ENCODE measurements at places on chromosomes 4 and X. TPM values are rescaled to one million over a fixed set of nuclear protein-coding genes. Genes with fewer than 3 reads are reported as not detected.

DNA sequence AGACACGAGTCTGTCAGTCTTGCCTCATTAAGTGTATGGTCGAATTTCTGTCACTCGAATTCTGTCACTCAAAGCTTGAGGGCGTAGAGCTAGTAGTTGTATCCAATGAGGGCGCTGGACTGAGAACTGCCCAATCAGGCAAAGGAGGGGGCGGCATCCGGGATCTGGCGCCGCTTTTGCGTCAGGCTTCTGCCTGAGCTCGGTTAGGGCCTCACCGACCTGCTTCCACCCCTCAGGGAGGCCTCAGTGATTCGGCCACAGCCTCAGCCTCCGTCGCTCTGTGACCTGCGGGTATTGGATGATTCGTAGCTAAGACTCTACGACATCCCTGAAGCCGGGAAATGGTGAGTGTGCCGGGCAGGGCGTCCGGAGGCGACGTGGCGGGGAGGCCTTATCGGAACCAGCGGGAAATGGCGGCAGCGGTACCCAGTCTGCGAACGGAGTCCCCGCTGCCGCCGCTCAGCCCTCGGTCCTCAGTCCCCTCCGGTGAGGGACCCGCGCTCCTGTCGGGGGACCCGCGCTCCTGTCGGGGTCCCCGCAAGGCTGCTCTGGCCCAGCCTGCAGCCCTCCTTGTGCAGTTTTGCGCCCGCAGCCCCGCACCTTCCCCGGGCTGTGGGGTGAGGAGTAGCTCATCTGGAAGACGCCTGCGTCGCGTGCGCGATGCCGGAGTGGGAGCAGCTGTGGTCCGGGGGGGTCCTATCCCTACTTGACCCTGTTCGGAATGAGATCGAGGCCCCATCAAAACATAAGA, 88.3 kb downstream of the ZNF718 start:
- no peak overlapping the region for H3K27ac ChIP-seq
- no peaks in the 10 kb centered on the region for H3K36me3 ChIP-seq
- no peaks in the 10 kb centered on the region for H3K4me1 ChIP-seq
- H3K27me3 ChIP-seq = no peaks in the 10 kb centered on the region

DNA sequence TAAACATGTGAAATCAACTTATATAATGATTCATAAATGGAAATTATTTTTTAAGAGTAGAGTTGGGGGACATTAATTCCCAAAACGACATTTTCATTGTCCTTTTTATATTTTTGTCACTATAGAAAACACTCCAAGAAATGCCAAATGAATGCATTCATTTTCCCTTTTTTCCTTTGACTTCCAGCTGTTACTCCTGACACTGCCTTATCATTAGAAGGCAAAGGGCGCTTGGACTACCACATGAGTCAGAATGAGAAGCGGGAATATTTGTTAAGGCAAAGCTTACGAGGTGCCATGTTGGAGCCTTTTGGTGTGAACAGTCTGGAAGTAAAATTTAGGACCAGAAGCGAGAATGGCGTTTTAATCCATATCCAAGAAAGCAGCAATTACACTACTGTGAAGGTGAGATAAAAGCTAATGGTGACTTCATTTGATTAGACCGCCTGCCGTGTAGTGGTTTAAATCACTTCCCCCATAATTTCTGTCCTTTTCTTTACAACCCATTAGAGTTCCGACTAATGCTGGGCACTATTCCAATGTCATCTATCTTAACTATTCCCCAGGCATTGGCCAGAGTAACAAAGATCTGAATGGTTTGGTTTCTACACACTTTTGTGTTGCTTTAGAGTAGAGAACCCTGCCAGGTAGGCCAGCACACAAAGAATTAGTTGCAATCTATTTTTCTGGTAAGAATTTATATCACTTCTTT, 166.7 kb downstream of the FAT4 start:
- H3K27ac ChIP-seq = no peak overlapping the region
- no peaks in the 10 kb centered on the region for H3K27me3 ChIP-seq
- no peak for DNase-seq

DNA sequence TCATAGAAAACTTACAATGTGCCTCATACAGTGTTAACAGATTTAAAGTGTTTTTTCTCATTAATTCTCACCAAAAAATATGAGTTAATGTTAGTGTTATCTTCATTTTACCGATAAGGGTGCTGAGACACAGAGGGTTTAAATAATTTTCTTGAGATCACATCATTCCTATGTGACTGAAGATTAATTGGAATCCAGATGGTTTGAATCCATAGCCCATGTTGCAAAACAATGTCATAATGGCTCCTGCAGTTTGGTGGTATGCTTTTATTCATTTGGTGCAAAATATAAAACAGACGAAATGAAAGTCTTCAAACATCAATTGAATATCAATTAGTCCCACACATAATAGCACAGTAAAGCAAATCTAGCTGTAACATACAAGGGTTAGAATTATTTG, 512.2 kb downstream of the FSTL5 start:
- no peak for DNase-seq
- no peak overlapping the region for H3K27ac ChIP-seq
- H3K27me3 ChIP-seq = no peaks in the 10 kb centered on the region
- H3K4me3 ChIP-seq = no peak overlapping the region

GRCh38 chr4:143402776-143403552, 66.3 kb downstream of the GAB1 start:
- H3K36me3 ChIP-seq = no peaks in the 10 kb centered on the region
- peak overlapping the region; percentile 64 for H3K27ac ChIP-seq
- H3K4me1 ChIP-seq = peaks cover 60% of the 10 kb centered on the region
- H3K27me3 ChIP-seq = no peaks in the 10 kb centered on the region
- no peak for DNase-seq

- H3K36me3 ChIP-seq = no peaks in the 10 kb centered on the region
- H3K27ac ChIP-seq = peak overlapping the region; percentile 90
- H3K27me3 ChIP-seq = no peaks in the 10 kb centered on the region
- no peak for DNase-seq
These were observed 674 bp downstream of the SH3D19 start for GRCh38 chr4:151324752-151325110.

- no peak overlapping the region for H3K4me3 ChIP-seq
- no peak for DNase-seq
- H3K27me3 ChIP-seq = no peaks in the 10 kb centered on the region
- H3K36me3 ChIP-seq = no peaks in the 10 kb centered on the region
These were observed 124.0 kb upstream of the NOCT start for GRCh38 chr4:138891631-138892031.

GRCh38 chrX:16930392-16930791, 16.1 kb upstream of the REPS2 start:
- H3K4me1 ChIP-seq = no peaks in the 10 kb centered on the region
- DNase-seq = no peak
- peaks cover 5% of the 10 kb centered on the region for H3K27me3 ChIP-seq

DNA sequence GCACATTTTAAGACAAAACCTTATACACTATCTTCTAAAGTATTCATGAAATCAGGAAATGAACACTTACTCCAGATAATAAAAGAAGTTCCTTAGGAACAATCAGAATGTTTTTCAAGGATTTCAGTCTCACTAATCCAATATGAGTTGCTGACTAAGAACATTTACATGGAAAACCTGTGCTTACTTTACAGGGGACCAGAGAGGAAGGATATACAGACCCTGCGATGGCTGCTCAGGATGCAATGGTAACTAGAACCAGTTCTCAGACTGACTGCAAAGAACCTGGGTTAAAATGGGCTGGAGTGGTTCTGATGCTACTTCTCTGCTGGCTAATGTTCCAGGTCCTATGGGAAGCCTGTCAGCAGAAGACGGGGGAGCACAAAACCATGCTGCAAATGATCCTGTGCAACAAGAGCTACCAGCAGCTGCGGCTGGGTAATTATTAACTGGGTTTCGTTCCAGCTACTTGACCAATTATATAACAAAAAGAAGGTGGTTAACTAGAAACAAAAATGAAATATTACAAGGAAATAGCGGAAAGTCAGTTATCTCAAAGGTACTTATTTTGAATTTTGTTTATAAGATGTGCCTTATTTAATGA, 85.3 kb downstream of the ANXA10 start:
- no peak overlapping the region for H3K27ac ChIP-seq
- H3K4me1 ChIP-seq = no peaks in the 10 kb centered on the region
- DNase-seq = no peak
- no peak overlapping the region for H3K4me3 ChIP-seq
- H3K36me3 ChIP-seq = no peaks in the 10 kb centered on the region

GRCh38 chr4:6625256-6625655, 15.2 kb upstream of the MRFAP1 start:
- no peak overlapping the region for H3K27ac ChIP-seq
- H3K27me3 ChIP-seq = no peaks in the 10 kb centered on the region
- no peak overlapping the region for H3K4me3 ChIP-seq
- H3K36me3 ChIP-seq = peaks cover 7% of the 10 kb centered on the region

Gene SMARCA1
- 35.7 TPM for total RNA-seq

Gene TRMT10A
- total RNA-seq = 5.9 TPM

Gene ARMCX4
- total RNA-seq = 18.4 TPM

Gene SPANXA2
- total RNA-seq = not detected

Gene DACH2
- 0.90 TPM for total RNA-seq

Gene CT45A9
- not detected for total RNA-seq

All from tibial nerve (tissue), 4 donors.